Activated naive CD4-positive, alpha-beta T cell (primary cell): ENCODE measurements at places on chromosomes 11 and 22.

- DNase-seq, result no peak
These were observed 8.8 kb upstream of the CEP295 start for GRCh38 chr11:93652679-93653078.

- DNase-seq, result no peak
These were observed 25.8 kb upstream of the LMO1 start for GRCh38 chr11:8289492-8289918.

DNA sequence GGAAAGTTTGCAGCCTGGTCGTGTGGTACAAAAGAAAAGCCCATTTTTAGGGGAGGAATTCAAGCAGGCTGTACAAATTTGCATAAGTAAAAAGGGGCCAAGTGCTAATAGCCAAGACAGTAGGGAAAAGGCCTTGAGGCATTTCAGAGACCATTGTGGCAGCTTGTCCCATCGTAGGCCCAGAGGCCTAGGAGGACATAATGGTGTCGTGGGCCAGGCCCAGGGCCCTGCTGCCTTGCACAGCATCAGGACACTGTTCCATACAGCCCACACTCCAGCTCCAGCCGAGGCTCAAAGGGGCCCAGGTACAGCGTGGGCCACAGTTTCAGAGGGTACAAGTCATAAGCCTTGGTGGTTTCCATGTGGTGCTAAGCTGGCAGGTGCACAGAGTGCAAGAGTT, 106.9 kb downstream of the GRIK4 start:
- no peak for DNase-seq

- no peak for DNase-seq
These were observed 1.7 kb upstream of the GAB2 start for GRCh38 chr11:78419327-78419726.

- no peak for DNase-seq
These were observed 2.9 kb upstream of the APOBEC3A start for GRCh38 chr22:38954414-38955043.

DNA sequence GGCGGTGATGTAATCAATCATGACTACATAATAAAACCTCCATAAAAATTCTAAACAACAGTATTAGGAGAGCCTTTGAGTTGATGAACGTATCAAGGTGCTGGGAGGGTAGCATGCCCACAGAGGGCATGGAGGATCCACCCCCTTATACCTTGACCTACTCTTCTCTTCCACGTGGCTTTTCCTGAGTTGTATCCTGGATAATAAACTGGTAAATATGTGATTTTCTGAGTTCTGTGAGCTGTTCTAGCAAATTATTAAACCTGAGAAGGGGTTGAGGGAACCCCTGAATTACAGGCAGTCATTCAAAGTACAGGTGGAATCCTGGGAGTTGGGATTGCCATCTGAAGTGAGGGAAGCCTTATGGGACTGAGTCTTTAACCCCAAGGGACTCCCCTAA, 446.9 kb downstream of the DYNC2H1 start:
- no peak for DNase-seq

DNA sequence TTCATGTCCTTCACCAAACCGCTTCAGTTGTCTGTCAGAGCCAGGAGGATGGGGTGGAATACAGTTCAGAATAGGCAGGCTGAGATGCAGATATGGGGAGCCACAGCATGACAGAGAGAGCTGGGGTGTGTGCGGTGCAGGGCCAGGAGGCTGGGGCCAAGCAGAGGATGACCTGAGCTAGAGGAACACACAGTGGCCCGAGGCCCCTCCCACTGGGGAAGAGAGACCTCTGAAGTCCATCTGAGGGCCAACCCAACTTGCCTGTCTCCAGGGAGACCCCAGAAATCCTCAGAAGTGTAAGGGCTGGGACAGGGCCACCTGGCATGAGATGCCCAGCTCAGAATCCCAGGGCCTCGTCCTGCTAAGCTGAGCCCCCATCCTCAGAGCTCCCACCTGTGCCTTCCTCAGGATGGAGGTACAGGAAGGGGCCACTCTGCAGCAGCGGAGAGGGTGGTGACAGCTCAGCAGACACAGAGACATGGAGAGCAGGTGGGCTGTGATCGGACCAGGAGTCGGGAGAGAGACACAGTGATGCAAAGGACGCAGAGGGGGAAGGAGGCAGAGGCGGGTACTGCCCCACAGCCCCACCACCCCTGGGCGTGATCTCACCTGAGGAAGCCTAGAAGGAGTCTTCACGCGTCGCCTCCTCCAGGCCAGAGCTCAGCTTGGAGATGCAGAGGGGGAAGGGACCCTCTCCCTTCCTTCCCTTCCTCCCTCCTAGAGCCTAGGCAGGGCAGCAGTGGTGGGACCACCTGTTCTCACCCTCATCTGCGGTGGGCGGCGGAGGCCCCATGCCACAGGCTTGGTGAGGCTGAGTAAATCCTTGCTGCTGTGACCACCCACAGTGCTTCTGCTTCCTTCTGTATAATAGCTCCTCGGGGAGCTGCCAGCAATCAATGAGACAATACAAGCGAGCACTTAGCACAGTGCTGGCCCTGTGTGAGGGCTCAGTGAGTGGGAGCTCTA, 9.1 kb upstream of the TUB start:
- no peak for DNase-seq

DNA sequence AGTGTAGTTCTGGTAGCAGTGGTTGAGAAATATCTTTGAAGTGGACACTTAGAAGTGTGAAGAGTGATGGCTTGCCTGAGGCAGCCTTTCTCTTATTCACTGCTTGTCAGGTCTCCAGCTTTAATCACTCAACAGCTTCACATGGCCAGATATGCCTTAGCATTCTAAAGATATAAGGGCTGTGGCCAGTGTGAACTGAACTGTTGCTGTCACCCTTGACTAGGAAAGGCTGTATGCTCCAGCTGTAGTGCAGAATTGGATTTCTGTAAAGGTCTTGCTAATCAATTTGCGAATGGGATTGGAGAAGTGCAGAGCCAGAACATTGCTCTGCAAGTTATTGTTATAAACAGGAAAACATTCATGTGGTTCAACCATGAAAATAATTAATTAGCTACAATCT, 266.7 kb downstream of the TMEM135 start:
- DNase-seq, result no peak

GRCh38 chr11:127627629-127628457, 627.3 kb upstream of the KIRREL3 start:
- no peak for DNase-seq

- no peak for DNase-seq
These were observed 9.9 kb downstream of the EWSR1 start for GRCh38 chr22:29277927-29278326.

DNA sequence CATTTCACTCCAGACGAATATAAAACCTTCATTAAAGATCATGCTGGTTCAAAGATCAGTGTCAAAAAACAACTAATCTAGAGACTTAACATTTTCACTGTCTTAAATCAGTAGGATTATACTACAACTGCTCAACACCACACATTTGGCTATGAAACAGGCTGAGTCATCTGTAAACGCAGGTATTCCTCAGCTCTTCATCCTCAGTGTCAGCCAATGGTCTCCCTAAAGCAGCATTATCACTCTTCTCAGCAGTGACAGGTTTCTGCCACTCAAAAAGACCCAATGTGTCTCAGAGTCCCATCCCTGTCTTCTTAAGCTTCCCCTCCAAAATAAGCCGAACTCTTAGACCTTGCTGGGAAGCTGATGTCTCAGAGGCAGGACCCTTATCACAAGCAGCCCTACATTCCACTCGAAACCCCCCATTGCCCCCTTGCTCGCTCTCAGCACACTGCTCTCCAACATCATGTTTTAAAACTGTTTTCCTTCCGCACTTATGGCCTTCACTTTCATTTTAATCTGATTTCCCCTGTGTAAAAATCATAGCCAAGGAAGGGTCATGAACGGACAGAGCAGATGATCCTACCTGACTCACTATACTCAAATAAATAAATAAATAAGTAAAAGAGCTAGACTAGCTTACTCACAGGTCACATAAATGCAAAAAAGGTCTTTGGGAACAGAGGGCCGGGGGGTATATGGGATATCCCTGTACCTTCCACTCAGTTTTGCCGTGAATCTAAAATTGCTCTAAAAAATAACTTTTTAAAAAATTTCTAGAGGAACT, 23.0 kb downstream of the CDON start:
- DNase-seq, result no peak

- DNase-seq, result no peak
These were observed 11.2 kb downstream of the BARX2 start for GRCh38 chr11:129386795-129387397.

DNA sequence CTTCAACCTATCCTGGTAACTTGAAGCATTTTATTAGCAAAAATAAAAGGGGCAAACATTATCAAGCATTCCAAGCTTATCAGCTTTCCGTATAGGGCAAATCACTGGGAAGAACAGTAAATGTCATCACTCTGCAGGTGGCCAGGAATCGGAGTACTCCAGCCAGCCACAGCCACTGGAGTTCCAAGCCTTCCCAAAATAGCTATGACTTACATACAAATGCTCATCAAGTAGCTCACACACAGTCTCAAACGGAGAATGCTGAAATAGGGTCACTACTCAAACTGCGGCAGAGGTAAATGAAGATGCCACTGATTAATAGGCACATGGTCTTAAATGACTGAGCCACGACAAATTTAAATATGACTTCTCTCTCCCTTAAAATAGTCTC, 2.1 kb downstream of the USP28 start:
- no peak for DNase-seq

GRCh38 chr22:47062126-47062525, 299.7 kb downstream of the TBC1D22A start:
- no peak for DNase-seq

DNA sequence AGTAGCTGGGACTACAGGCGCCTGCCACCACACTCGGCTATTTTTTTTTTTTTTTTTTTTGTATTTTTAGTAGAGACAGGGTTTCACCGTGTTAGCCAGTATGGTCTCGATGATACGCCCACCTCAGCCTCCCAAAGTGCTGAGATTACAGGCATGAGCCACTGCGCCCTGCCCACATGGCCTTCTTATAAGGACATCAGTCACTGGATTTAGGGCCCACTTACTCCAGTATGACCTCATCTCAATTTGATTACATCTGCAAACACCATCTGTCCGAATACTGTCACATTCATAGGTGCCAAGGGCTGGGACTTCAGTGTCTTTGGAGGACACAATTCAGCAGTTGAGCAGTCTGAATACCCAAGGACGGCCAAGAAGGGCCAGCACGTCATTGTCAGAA, 8.2 kb upstream of the PRR5 start:
- no peak for DNase-seq

- DNase-seq, result no peak
These were observed 58.9 kb upstream of the ARHGAP32 start for GRCh38 chr11:129251067-129251466.

GRCh38 chr11:35377262-35377661, 42.1 kb downstream of the SLC1A2 start:
- no peak for DNase-seq

DNA sequence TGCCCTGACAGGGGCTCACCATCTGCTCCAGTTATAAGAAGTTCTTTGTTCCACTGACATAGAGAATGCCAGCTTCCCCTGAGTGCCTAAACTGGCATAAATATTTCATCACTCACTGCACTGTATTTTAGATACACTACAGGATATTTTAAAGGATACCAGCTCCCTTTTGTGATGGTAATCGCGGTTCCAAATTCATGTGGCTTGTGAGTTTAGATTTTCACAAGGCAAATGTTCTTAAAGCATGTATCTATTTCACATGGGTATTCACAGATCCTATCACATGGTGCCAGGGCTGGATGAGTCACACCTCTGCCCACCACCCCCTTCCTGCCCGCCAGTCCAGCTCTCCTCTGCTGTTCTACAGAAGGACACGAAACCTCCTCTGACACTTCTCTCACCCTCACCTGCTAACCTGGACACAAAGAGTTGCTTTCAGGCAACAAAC, 105.5 kb downstream of the KCNC1 start:
- no peak for DNase-seq

DNA sequence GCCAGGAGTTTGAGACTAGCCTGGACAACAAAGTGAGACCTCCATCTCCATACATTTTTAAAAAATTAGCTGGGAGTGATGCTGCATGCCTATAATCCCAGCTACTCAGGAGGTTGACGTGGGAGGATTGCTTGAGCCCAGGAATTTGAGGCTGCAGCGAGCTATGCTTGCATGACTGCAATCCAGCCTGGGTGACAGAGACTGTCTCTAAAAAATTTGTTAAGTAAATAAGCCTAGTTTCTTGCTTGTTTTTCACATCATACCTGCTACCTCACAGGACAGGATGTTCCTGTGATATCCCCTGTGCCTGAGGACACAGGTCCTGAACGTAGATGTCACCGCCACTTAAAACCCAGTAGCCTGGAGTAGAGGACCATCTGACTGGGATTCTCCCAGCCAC, 348.6 kb downstream of the MN1 start:
- no peak for DNase-seq

DNA sequence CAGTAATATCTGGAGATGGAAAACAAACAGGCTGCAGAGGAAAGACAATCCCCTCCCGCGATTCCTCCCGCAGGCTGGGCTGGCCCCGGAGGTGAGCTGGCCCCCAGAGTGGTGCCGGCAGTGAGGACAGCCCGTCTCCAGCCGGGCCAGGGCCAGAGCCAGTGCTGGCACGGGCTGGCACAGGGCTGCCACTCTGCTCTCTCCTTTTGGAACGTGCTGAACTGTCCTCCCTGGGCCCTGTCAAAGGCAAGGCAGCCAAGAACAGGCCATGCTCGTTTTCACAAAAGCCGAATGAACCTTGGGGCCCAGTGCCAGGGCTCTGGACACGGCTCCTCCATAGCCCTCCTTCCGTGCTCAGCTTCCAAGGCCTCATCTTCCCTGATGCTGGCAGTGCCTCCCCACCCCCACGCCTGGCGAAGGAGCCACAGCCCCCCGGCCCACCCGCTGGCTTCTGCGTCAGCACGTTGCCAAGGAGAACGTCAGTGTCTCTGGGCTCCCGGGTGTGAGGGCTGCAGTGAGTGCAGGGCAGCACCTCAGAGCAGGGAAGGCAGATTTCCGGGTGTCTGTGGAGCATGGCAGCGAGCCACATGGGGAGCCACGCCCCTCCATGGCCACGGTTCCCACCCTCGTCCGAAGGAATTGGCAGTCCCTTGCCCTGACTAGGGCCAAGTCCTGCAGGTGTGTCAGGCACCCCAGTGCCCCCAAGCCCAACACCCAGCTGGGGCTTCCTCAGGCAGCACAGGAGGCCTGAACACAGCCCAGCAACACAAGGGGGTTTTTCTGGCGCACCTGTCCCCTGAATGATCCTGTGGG, 28.6 kb downstream of the GNAZ start:
- DNase-seq, result no peak

DNA sequence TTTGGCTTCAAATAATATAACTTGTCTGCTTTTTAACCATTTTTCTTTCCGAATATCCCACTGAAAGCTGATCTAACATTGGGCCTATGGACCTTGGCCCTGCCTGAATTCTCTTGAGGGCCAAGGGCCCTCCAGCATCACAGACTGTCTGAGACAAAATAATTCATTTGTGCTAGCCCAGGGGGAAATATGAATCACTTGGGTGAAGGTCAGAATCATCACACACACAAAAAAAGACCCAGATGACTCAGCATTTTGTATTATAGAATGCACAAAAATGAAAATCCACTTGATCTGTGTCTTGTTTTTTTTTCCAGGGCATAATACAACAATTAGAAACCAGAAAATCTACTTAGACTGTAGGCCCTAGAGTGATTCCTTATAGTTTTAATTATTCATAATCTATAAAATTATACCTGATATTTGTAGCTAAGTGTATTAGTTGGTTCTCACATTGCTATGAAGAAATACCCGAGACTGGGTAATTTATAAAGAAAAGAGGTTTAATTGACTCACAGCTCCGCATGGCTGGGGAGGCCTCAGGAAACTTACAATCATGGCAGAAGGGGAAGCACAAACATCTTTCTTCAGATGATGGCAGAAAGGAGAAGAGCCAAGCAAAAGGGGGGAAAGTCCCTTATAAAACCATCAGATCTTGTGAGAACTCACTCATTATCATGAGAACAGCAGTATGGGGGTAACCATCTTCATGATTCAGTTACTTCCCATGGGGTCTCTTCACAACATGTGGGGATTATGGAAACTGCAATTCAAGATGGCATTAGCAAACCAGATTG, 15.6 kb upstream of the RDX start:
- no peak for DNase-seq
